ENCODE measurements at places on chromosomes 16 and 17.

GRCh38 chr17:67369676-67370075, 3.3 kb upstream of the PSMD12 start:
- no peak for DNase-seq

DNA sequence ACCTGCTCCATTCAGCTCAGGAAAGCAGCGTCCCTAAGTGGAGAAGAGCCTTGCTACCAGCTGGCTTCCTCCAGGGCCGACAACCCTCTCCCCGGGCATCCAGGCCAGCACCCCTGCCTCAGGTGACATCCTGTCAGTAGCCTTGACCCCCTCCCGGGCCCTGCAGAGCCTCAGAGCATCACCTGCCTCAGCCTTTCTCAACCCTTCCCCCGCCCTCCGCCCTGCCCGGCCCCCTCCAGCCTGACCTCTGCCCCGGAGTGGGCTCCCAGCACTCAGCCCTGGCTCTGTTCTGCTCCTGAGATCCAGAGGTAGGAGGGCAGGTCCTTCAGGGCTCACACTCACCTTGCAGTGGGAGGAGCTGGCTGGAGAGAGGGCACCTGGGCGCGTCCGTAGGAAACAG, 73.8 kb upstream of the METRNL start:
- DNase-seq = no peak

DNA sequence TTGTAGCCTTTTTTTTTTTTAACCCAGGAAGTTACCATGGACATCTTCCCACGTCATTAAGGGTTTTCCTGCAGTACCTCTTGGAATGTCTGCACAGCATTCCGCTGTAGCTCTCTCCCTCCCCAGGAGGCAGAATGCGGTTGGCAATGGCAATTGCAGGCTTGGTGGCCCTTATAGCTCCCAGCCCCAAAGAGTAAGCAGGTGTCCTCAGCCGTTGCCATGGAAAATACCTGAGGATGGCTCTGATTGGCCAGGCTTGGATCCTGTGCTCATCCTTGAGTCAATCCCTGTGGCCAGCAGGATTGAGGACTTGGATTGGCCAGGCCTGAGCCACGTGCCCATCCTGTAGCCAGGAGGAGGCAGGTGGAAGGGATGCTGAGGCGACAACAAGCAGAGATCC, 15.5 kb upstream of the TIMP2 start:
- DNase-seq = no peak

DNA sequence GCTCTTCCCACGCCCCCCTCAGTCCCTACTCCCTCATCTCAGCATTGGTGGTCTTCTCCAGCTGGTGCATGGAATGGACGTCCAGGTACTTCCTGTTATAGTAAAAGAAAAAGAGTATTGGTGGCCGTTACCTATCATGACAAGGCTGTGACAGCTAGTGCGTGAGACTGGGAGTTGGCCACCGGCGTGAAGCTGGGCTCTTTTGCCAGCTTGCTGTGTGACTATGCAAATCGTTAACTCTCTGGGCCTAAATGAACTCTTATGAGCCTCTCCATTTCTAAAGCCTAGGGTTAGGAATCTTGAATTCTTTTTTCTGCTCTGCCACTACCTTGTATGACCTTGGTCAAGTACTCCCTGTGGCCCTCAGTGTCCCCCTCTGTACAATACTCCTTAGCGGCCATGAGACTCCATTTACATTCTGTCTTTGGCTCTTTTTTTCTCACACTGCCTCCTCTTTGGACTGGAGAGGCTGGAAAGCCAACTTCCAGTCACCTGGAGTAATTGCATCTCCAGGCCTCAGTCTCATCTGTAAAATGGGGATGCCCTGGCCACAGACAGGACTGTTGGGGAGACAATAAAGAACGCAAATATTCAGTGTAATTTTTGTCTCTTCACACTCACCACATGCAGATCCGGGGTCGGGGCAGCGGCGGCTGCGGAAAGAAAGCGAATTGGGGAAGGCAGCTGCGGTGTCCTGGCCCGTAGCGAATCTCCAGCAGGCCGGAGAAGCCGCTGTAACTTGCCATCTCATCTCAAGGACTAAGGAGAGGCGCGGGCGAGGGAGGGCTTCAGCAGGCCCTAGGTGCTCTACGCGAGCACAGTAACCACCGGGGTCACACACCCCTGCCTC, 1.1 kb downstream of the CFAP119 start:
- DNase-seq = no peak

DNA sequence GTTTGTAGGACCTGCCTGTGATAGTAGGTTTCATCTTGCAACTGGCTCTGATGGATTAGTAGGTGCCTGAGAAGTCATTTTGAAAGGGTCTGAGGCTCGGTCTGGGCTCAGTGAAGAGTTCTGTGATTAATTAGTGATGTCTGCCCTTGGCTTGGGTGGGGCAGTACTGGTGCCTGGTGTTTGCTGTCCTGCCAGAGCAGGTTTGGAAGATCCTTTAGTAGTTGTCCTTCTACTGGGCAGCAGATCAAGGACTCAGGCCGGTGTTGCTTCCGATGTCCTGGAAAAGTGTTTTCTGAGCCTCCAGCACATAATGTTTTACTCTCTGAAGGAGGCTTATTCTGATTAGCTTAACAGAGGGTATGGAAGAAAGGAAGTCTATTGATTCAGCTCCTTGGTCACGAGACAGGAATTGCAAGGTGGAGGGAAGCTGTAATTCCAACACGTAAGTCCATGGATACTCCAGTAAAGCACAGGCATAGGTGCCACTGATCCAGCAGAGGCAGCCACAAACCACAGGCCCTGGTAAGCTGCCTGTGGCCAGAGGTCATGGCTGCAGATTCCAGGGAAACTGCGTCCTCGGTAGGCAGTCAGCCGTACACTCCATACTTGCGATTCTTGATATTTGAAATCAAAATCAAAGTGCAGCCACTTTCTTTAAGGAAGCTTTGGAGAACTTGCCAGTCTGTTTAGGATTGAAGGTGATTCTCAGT, 18.7 kb downstream of the HLF start:
- DNase-seq = no peak

DNA sequence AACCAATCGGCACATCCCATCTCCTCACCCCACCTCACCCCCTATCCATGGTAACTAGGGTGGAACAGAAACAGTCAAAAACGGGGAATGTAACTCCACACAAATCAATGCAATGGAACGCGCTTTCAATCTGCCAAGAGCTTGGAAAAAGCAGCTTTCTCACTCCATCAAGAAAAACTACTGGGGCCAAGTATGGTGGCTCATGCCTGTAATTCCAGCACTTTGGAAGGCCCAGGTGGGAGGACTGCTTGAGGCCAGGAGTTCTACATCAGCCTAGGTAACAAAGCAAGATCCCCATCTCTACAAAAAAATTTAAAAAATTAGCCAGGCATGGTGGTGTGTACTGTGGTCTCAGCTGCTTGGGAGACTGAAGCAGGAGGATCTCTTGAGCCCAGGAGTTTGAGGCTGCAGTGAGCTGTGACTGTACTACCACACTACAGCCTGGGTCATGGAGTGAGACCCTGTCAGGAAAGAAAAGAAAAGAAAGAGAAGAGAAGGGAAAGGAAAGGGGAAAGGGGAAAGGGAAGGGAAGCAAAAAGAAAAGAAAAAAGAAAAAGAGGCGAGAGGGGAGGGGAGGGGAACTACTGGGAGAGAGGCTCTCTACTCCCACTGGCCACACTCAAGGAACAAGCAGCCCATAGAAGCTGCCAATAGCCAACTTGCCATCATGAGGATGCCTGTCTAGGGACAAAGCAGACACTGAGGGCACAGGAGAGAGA, 38.9 kb downstream of the ARHGAP17 start:
- DNase-seq = no peak

DNA sequence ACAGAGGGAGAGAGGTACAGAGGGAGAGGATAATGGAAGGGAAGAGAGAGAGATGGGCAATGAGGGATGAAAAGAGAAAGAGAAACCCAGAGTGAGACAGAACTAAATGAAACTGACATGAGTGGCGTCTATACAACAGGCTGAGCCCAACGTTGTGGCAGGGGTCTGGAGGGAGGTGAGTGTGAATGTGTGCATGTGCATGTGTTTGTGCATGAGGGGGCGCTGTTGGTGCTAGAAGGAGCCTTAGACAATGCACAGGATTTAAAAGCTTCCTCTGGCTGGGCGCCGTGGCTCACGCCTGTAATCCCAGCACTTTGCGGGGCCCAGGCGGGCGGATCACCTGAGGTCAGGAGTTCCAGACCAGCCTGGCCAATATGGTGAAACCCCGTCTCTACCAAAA, 454.8 kb upstream of the CDH11 start:
- no peak for DNase-seq

DNA sequence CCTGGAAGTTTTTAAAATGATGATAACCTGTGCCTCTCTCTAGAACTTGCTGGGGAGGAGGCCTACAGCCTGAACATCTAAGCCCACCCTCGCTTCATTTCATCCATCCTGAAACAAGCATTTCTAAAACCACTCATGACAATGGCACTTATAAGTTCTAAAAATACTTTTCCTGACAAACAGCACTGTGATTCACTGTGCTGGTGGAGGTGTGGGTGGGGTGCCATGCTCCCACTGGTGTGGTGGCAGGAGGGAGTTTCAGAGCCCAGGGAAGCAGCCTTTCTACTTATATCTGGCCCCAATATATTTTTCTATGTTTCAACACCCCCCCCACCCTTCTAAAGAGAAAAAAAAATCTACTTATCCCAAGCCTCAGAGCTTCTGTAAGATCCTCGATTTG, 52.6 kb downstream of the RAB11FIP4 start:
- no peak for DNase-seq

DNA sequence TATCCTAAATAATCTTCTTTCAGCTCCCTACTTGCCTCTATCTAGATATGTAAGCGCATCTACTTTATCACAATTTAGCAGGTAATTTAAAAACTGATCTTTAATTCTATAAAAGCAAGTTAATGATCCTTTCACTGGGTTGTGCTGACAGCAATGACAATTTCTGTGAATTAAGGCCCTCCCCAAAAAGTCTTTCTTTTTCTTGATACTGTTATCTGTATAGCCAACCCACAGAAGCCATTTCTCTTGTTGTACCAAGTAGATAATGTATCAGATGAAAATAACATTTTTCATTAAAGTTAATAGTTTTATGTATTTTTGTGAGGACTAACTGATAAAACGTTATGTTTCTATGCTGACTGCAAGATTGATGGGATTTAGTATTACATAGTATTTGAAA, 3.8 kb downstream of the ZPBP2 start:
- no peak for DNase-seq

- DNase-seq = no peak
Observed at GRCh38 chr17:39556423-39556822, 51.3 kb downstream of the NEUROD2 start.

- no peak for DNase-seq
Observed at GRCh38 chr16:68490829-68491575, 42.7 kb upstream of the SMPD3 start.

- no peak for DNase-seq
Observed at GRCh38 chr16:620700-621525, 9.9 kb upstream of the WFIKKN1 start.

- no peak for DNase-seq
Observed at GRCh38 chr17:4786106-4786511, at the start of gene VMO1. Gene VMO1 (minus strand): TSS chr17:4786364. CDS start chr17:4786352, 12 bp downstream.

GRCh38 chr16:474420-475122, 49.1 kb downstream of the RAB11FIP3 start:
- no peak for DNase-seq

- no peak for DNase-seq
Observed at GRCh38 chr17:47286198-47286914, 32.7 kb downstream of the ITGB3 start.

DNA sequence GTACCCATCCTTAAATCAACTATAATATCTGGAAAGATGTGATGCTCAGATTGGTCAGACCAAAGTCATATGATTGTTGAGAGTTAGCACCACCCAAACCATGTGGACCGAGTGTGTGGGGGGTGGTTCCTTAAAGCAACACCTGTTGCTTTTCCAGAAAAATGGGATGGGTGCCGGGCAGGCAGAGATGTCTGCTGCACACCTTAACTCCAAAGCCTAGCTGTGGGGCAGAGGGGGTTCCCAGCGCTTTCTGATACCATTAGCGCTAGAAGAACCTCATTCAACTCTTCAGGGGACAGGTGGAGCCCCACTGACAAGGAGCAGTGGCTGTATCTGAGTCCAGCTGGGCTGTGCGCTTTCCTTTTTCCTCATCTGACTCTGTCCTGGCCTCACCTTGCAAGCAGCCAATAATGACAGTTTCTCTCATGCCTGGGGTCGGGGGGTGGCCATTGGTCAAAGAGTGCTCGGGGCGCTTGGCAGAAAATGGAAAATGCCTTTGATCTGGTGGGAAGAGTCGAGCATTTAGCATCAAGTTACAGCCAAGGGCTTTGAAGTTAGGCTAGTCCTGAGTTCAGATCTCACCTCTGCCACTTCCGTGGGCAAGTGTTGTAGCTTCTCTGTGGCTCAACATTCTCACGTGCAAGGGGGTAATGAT, 82.6 kb downstream of the IRX3 start:
- no peak for DNase-seq

- DNase-seq = no peak
Observed at GRCh38 chr17:65030618-65031017, 25.9 kb downstream of the GNA13 start.

DNA sequence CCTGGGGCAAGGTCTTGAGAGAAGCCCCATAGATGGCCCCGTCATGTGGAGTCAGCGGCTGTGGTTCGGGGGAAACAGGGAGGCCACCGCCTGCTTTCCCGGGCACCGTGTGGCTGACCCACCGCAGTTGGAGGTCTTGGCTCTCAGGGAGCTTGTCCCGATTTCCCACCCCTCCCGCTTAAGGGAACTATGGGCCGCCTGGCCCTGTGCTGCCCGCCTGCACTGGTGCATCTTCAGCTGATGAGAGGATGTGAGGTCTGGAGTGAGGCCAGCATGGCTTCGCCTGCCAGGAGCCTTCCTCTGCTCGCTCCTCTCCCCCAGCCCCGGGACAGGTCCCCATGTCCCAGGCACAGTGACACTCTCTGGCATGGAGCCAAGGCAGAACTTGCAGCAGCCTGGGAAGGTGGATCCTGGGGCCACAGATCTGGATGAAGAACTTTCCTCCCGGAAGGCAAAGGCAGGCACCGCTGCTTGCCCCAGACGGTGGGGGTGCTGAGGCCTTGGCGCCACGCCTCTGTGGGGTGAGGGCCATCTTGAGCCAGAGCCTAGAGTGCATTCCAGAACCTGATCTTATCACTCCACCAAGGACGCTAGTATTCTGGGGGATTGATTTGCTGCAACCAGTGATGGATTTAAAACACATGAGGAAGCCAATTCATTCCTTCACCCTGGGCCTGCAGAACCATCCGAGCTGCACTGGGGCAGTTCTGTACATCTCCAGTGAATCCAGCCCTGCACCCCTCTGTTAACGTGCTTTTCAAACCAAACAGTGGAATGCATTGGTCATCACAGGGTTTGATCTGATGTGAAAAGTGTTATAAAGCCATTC, 178.6 kb upstream of the TNRC6C start:
- DNase-seq = no peak

- no peak for DNase-seq
Observed at GRCh38 chr17:43839670-43840108, 6.7 kb upstream of the MPP3 start.

- DNase-seq = no peak
Observed at GRCh38 chr17:43043307-43043706, 18.3 kb downstream of the RND2 start.

All from activated T-cell treated with anti-CD3 and anti-CD28 coated beads for 24 hours (primary cell).